ENCODE measurements at places on chromosomes 5 and 9. TPM values are rescaled to one million over a fixed set of nuclear protein-coding genes. Genes with fewer than 3 reads are reported as not detected.
A peak's percentile ranks its signal among the peaks of the same experiment; 100 is the strongest.

DNA sequence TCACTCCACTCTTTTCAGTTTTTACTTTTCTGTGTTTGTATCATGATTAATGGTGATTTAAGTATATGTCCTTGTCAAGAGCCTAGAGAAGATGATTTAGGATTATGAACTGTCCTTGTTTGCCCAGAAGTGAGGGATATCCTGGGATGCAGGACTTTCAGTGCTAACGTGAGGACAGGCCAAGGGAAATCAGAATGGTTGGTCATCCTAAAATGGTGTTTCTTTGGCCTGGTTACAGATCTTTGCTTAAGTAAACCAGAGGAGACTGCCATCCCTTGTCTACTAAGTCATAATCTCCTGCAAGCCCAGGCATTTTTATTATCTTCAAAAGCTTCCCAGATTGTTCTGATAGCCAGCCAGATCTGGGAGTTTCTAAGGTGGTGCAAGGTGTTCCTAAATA, 22.3 kb upstream of the DPYSL3 start:
- DNase-seq: no peak

GRCh38 chr5:1011226-1011631, 2.6 kb downstream of the NKD2 start:
- no peak for DNase-seq

- no peak for DNase-seq
Measured at GRCh38 chr9:114538241-114538640, 33.0 kb upstream of the WHRN start.

DNA sequence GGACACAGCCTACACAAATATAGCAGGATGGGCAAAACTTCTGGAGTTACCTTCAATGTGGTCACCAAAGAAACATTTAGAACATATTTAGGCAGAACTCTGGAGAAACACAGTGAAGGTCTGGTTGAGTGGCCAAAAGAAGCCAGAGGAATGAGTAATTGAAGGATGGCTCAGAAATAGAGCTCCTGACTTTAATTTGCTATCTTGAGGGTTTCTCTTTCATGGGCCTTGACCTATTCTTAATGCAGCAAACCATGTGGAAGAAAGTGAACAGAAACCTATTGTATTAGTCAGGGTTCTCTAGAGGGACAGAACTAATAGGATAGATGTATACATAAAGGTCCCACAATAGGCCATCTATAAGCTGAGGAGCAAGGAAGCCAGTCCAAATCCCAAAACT, 650.5 kb downstream of the ACTL7B start:
- no peak for DNase-seq

DNA sequence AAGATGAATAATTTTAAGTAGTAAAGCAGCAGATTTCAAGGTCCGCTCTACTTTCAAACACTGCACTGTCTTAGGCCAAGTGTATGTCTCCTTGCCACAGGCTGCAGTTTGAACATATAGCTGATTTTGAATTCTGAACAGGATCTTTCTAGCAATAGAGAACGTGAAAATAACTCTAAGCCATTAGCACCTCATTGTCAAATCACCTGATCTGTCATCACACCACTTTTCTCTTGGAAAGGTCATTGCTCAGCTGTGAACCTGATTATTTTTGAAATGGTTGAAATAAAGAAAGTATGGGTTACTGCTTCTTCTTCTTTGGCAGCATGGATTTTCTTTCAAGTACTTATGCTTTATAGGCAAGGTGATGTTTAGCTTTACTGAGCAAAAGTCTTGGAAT, 357.0 kb upstream of the RORB start:
- no peak for DNase-seq

GRCh38 chr5:72408127-72408526, 88.0 kb downstream of the PTCD2 start:
- no peak for DNase-seq

DNA sequence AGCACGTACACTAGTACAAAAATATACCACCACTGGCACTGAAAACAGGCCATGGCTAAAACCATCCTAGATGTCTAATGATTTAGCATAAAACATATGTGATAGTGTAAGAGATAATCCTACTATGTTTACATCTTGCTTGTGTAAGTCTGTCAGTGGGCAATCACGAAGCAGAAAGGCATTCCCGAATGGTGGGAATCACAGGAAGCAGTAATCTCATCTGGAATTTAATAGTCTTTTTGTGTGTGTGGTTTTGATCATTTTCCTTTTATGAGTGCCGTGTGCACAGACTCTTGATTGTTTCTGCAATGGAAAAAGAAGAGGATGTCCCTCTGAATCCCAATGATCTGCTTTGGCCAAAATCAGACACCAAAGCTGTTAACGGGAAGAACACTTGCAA, 200.5 kb downstream of the EBF1 start:
- no peak for DNase-seq

- DNase-seq: no peak
Measured at GRCh38 chr9:99359336-99359735, 137.3 kb downstream of the SEC61B start.

- DNase-seq: peak; percentile 29
Measured at GRCh38 chr5:71887680-71888079, 168.6 kb downstream of the CARTPT start.

CRHBP gene
- not detected for total RNA-seq

KIF20A gene
- total RNA-seq: 2.8 TPM

PTGS1 gene
- total RNA-seq: 14.0 TPM

- DNase-seq: no peak
Measured at GRCh38 chr5:37834542-37835379, 5.1 kb downstream of the GDNF start.

DNA sequence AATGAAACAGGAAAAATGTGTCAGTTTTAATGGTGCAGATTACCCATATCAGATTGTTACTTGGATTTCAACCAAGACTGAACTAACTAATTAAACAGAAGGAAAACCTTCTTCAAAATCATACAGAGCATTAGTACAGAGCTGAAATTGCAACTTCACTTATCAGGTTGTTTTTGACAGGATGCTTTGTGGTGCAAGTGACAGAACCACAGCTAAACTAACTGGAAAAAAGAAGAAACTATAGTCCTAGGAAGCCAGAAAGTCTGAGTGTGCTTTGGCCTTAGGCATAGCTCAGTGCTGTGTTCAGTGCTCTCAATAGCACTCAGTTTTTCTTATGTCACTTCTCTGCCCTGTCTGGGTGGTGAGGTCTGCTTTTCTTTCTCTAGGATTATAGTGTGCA, 267.4 kb downstream of the CHSY3 start:
- DNase-seq: no peak

KIF4B gene
- not detected for total RNA-seq

Measured in myocyte (in vitro differentiated cells).